ENCODE measurements at places on chromosomes 3 and 15.

GRCh38 chr3:87973906-87974305 is 84.9 kb downstream of the CGGBP1 start:
- no peak for DNase-seq

- peak; percentile 45 for DNase-seq
Observed at GRCh38 chr3:71934520-71935270, 149.7 kb upstream of the PROK2 start.

DNA sequence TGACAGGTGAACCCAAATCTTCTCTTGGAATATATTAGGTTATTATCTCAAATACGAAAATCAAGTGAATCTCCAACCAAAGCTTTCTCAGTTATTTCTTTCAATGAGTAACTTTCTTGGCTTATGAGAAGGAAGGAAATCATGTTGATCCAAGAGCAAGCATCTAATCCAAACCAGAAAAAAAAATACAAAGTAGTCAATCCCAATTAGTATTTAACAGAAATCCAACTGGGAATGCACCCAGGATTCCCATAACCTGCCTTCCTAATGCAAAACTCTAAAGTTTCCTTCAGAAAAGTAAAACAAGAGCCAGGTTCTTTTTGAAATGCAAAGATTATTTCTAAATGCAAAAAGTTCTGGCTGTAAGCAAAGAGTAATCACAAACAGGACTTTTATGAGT is 289.3 kb downstream of the SHOX2 start:
- peak; percentile 31 for DNase-seq

- DNase-seq: peak; percentile 48
Observed at GRCh38 chr15:66923438-66923881, 141.9 kb upstream of the SMAD3 start.

GRCh38 chr3:132926098-132926497 is 112.1 kb upstream of the TMEM108 start:
- no peak for DNase-seq

DNA sequence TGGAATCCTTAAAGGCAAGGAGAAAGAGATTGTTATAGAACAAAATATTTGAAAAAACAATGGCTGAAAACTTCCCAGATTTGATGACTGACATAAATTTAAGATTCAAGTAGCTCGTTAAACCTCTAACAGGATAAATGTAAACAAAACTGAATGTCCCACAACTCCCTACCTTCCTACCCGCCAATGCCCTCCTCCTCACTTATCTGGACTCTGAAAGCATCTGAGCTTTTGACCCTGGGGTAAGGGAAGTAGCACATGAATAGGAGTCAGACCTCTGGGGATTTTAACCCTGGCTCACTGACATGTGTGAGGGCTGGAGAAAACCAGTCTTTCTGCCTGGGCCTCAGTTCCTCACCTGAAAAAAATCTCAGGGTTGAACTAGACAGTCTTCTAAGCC is 26.9 kb downstream of the CYP19A1 start:
- no peak for DNase-seq

GRCh38 chr15:53251996-53252395 is 461.9 kb upstream of the ONECUT1 start:
- DNase-seq: no peak

GRCh38 chr3:56833022-56833421 is 31.3 kb upstream of the ARHGEF3 start:
- DNase-seq: peak; percentile 49

GRCh38 chr3:55719508-55719907 is 232.4 kb upstream of the WNT5A start:
- DNase-seq: no peak

DNA sequence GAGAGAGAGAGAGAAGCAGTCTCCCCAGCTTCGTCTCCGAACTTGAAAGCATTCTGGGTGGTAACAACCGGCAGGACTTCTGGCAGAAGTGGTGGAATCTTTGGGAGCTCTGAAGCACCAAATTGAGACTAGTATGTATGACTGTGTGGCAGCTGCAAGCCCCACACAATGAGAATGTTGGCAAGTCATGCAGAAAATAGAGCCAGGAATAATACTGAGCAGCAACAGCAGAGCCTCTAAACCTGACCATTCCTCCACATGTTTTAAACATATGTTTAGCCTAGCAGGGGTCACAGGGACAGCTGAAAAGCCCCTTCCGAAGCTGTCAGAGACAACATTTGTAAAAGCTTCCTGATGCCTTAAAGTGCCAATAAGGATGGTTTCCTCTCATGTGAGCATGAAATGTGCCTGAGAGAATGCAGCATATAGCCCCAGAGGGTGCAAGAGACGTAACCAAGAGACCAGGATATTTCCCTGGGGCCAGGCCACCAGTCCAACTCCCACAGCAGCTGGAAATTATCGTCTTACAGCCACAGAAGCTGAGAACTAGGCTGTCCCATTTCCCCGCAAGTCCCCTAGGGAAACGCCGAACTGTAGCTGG is 178.6 kb upstream of the CCDC54 start:
- DNase-seq: peak; percentile 98

DNA sequence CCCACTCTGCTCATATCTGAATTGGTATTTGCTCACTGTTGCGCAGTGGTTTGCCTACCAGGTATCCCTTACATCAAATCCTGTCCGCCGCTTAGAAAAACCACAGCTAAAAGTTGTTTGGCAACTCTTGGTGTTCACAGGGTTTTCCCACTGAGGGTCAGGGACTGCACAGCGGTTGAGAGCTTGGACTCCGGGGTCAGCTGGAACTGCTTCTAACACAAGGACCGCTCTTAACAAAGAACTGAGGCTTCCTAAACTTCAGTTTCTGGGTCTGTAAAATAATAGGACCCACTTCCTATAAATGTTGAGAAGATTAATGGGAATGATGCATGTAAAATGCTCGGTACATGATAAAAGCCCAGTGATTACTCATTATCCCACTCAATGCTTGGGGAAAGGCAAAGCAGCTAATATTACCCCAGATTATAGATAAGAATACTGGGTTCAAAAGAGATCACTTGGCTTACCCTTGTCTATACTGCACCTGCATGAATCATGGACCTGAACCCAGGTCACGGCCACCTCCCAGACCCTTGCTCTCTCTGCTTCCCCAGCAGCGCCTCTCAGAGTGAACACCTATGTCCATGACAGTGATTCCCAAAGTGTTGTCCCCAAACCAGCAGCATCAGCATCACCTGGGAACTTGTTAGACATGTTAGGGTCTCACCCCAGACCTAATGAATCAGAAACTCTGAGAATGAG is 36.1 kb downstream of the LIPC start:
- no peak for DNase-seq

GRCh38 chr15:67458331-67459029 is 62.5 kb upstream of the C15orf61 start:
- DNase-seq: no peak

DNA sequence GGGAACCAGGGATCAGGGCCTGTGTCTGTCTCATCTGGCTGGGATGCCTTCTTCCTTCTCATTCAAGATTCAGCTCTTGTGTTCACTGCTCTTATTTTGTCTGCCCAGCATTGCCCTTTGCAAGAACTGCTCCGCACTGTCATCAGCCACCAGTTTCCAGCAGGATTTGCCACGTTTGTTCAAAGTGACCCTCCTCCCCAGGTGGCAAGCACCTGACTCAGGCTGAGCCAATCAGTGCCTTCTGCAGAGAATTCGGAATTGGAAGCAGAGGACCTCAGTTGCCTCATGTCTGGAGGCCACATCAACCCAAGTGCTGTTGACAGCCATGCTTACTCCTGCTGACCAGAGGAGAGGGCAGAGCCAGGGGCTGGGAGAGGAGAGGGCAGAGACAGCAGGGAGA is 124.5 kb downstream of the SMAD6 start:
- no peak for DNase-seq

- DNase-seq: peak; percentile 89
Observed at GRCh38 chr3:97719156-97719821, 45.3 kb upstream of the ARL6 start.

- no peak for DNase-seq
Observed at GRCh38 chr15:66290518-66290917, 2.9 kb upstream of the DIS3L start.

DNA sequence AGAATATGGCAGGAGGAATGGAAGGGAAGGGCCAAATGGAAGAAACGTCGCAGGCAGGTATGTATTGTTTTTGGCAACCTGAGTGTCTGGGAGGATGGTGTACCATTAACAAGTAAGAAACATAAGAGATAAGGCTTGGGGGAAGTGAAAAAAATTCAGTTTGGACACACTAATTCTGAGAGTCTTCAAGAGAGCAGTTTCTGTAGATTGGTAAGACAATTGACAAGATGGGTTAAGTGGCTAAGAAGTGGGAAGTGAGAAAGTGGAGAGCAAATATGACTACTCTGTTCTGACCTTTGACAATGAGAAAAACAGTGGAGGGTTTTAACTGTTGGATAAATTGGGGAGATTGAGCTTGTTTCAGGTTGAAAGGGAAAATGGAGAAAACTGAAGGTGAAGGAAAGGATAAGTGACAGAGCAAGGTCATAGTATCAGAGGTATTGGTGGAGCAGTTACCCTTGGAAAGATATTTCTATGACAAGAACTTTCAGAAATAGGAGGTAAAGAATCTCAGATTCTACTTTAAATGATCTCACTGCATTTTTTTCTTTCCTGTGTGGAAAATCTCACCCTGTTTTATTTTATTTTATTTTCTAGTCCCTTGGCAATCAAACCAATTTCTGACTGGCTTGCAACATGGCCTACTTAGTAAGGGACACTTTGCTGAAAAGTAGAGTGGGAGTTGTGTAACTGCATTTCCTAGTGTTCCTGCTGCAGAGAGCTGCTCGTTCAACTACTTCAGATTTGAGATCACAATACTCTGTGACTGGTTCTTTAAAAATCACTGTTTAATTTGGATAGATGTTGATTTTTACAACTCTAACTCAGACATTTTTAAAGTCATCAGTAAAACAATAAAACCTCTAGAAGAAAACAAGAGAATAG is 23.1 kb upstream of the GABPB1 start:
- DNase-seq: no peak

DNA sequence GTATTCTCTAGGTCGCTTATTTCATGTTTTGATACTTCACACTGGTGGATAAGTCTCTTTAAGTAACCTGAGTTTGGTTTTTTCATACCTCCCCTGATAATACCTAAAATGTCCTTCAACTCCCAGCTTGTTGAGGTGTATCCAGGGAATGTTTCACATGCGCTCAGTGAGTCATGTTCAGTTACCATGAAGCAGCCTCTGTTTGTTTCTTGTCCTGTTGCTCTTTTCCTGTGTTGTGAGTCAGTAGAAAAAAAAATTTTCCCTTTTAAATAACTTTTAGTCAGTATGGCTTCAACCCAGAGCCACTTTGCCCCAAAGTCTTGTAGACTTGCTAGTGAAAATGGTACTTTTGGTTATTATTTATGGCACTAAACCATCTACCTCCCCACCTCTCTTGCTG is 278.4 kb upstream of the ZPLD1 start:
- DNase-seq: no peak

DNA sequence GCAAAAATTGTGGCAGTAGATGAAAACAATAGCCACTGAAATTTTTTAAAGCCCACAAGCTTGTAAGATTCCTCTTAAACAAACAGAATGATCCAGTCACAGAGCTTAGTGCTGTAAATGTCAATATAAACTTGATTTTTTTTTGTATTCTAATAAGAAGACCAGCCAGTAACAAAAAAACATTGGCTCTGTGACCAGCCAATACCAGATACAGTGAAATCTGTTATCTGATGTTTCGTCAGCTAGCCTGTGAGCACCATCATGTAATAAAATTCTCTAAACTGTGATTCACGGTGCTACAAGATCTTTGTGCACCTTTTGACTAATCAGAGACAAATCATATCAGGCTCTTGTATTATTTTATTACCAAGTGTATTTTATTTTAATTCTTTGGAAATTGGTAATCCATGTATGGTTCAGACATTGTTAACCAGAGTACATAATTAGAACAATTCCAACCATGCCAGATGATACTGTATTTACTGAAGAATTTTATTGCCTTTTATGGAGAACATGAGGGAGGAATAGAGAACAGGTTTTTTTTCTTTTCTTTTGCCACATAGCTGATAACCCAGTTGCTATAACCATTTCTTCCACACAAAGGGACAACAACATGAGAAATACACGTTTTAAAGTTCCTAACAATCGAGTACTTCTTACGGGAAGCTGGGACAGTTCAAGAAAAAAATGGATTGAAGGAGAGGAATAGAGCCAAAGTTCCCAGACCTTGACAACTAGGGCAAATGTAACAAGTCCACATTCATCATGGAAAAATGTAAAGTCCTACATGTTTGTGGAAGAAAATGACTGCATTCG is 71.9 kb downstream of the FILIP1L start:
- no peak for DNase-seq

DNA sequence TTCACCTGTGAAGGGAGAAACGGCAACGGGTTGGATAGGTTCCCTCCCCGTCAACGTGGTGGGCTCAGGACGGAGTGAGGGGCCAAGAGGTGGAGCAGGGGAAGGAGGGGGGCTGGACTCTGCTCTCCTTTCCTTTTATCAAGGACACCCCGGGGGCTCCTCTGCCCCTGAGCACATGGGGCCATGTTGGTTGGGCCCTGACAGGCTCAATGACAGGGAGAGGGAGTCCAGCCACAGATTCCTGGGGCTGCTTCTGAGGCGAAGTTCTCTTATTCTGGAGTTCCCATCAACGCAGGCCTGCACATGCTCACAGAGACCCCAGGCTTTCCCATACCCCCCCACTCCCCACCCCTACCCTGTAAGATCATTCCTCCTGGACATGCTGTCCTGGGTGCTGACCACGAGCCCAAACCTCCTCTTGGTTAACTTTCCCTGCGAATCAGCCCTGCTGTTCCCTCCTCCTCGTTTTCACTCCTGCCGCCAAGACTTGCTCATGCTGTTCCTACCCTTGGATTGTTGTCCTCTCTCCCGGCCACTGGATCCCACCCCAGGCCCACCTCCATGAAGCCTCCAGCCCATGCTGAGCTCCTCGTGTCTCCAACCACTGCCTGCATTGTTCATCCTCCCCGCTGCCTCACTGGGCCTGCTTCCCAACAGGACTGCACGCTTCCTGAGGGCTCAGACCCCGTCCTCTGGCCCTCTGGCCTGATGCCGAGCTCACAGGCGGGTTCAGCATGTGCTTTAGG is 61.2 kb downstream of the SENP2 start:
- no peak for DNase-seq

DNA sequence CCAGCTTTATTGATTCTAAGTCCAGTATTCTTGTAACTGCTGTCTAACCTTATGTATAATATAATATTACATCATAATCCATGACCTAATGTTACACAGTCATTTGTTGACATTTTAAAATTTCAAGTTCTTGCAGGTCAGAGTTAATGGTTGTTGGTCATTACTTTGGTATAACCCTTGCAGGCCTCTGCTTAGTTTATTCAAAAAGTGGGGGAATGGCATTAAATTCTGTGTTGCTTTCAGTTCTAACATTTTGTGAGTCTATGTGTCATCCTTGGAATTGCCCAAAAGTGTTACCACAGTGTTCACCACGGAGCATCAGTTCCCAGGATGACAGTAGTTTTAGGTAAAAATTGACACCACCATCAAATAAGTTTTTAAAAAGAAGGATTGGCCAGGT is 174.8 kb upstream of the BCL6 start:
- DNase-seq: no peak

GRCh38 chr3:166688665-166689064 is 691.4 kb downstream of the ZBBX start:
- DNase-seq: no peak

DNA sequence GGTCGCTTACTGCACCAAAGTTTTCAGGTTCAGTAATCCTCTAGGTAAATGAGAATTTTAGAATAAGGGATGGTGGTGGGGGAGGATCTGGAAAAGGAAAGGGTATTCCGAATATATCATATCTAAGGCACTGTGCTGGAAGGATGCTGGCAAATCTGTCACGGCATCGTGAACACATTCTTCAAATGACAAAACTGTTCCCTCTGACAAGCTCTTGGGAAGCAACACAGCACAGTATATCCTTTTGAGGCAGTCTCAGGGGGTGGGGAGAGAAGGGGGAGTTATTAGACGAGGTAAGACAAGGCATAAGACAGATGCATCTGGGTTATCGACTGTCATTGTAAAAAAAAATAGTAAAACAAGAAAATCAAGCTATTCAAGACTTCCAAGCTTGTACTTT is 289.6 kb upstream of the LRRN1 start:
- no peak for DNase-seq

Measured in tongue (tissue), 3 donors.